ENCODE measurements at places on chromosomes 7 and 10. TPM values are rescaled to one million over a fixed set of nuclear protein-coding genes. Genes with fewer than 3 reads are reported as not detected.

DNA sequence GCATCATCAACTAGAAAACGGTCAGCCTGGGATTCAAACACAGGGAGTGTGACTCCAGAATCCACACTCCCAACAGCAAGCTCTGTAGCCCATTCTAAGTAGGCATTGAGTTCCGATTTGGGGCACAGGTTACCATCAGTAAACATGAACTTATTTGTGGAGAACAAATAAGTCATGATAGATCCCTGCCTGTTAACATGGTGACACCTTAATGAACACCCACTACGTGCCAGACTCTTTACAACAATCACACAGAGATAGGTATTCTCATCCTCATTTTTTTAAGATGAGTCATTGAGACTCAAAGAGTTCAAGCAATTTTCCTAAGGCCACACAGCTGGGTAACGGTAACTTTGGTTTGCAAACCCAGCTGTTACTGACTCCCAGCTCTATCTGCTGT lies 91.5 kb downstream of the LYZL2 start:
- H3K27ac ChIP-seq = no peak overlapping the region
- H3K27me3 ChIP-seq = no peaks in the 10 kb centered on the region
- H3K4me3 ChIP-seq = no peak overlapping the region
- no peaks in the 10 kb centered on the region for H3K4me1 ChIP-seq
- no peak for DNase-seq
- no peaks in the 10 kb centered on the region for H3K36me3 ChIP-seq

- DNase-seq = no peak
- H3K27ac ChIP-seq = no peak overlapping the region
- H3K36me3 ChIP-seq = no peaks in the 10 kb centered on the region
- H3K4me3 ChIP-seq = no peak overlapping the region
- H3K27me3 ChIP-seq = no peaks in the 10 kb centered on the region
- H3K4me1 ChIP-seq = no peaks in the 10 kb centered on the region
Measured at GRCh38 chr7:36943591-36944435, 219.5 kb upstream of the AOAH start.

DNA sequence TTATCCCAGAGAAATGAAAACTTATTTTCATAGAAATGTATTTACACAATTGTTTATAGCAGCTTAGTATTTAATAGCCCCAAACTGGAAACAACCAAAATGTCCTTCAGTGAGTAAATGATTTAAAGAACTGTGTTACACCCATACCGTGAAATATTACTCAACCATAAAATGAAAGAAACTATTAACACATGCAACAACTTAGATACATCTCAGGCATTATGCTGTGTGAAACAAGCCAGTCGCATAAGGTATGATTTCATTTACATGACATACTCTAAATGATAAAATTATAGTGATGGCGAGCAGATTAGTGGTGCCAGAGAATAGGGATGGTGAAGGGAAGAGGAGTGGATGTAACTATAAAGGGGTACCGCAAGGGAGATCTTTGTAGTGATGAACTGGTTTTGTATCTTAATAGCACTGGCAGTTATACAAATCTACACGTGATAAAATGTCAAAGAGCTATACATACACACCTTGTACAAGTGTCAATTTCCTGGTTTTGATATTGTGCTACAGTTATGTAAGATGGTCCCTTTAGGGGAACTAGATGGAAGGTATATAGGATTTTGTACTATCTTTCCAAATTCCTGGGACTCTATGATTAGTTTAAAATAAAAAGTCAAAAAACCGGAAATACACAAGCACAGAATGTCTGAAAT lies 40.5 kb downstream of the MACC1 start:
- H3K36me3 ChIP-seq = no peaks in the 10 kb centered on the region
- H3K27me3 ChIP-seq = no peaks in the 10 kb centered on the region
- no peaks in the 10 kb centered on the region for H3K4me1 ChIP-seq

- H3K4me1 ChIP-seq = no peaks in the 10 kb centered on the region
- no peak for DNase-seq
- H3K27me3 ChIP-seq = no peaks in the 10 kb centered on the region
Measured at GRCh38 chr7:119184124-119184788, 959.8 kb downstream of the ANKRD7 start.

DNA sequence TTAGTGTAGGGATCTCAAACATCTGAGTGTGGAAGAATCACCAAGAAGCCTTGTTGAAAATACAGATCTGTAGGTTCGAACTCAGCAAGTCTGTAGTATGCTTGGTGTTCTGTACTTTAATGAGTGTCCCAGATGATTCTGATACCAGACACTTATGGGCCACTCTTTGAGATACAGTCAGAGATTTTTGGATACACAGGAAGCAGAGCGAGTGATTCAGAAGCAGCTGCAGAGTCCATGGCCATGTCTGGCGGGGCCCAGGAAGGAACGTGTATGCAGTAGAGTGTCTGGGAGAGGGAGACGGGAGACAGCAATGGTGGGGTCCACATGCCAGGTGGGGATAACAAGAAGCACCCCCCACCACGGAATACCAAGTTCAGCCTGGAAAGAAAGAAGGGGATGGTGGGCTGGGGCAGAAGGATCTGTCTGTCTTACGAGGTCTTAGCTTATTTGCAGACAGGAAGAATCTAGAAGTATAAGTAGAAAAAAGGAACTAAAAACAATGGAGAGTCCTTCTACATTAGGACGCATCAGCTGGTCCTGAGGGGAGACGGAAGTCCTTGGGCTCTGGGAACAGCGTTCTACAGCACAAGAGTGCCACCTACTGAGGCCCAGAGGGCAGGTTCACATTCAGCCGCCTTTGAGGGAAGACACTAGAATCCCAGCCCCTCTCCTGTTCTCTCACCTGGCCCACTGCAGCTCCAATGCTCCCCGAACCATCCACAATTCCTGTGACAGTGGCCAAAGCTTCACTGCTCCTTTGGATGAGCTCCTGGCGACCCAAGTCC lies 55.4 kb downstream of the SLC37A3 start:
- no peaks in the 10 kb centered on the region for H3K27me3 ChIP-seq
- H3K36me3 ChIP-seq = no peaks in the 10 kb centered on the region
- DNase-seq = no peak
- no peak overlapping the region for H3K4me3 ChIP-seq

GRCh38 chr7:70566671-70567070 lies 565.3 kb upstream of the GALNT17 start:
- H3K27ac ChIP-seq = no peak overlapping the region
- H3K4me3 ChIP-seq = no peak overlapping the region
- no peaks in the 10 kb centered on the region for H3K36me3 ChIP-seq
- H3K4me1 ChIP-seq = no peaks in the 10 kb centered on the region
- no peaks in the 10 kb centered on the region for H3K27me3 ChIP-seq
- DNase-seq = no peak

GRCh38 chr10:131645756-131646155 lies 255.1 kb upstream of the PPP2R2D start:
- H3K36me3 ChIP-seq = no peaks in the 10 kb centered on the region
- DNase-seq = no peak
- H3K27me3 ChIP-seq = no peaks in the 10 kb centered on the region
- H3K4me3 ChIP-seq = no peak overlapping the region
- no peaks in the 10 kb centered on the region for H3K4me1 ChIP-seq

DNA sequence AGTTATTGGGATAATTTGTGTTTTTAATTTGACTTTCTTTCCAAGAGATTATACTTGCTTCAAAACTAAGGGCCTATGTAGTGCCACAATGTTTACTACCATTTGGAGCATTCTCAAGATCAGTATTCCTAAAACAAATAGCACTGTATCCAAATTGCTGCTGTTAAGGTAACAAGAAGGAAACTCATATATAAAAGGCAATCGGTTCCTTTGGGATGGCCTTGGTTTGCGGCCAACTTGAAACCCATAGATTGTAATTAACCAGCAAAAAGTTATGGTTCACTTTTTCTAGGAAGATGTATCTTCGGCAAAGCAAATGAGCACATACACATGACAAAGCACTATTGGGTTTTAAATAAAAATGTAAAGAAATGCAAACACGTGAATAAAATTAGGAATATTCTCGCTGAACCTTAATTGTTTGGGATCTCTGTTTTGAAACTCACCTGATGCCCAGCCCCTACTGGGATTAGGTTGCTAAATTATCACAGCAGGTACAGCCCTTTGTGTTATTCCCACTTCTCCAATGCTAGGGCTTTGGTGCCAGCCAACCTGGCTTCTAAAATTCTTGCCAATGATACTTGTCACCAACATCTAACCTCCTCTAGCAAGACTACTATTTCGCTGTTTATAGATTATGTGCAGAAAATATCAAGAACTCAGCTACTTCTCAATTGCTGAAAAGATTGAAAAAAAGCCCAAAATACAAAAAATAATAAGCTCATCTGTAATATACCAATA lies 16.0 kb downstream of the CDNF start:
- H3K4me1 ChIP-seq = no peaks in the 10 kb centered on the region
- no peak overlapping the region for H3K4me3 ChIP-seq
- no peaks in the 10 kb centered on the region for H3K27me3 ChIP-seq
- no peaks in the 10 kb centered on the region for H3K36me3 ChIP-seq
- DNase-seq = no peak

- no peaks in the 10 kb centered on the region for H3K27me3 ChIP-seq
- no peaks in the 10 kb centered on the region for H3K4me1 ChIP-seq
- H3K27ac ChIP-seq = no peak overlapping the region
- DNase-seq = no peak
- H3K4me3 ChIP-seq = no peak overlapping the region
- no peaks in the 10 kb centered on the region for H3K36me3 ChIP-seq
Measured at GRCh38 chr10:24000271-24000813, 208.6 kb upstream of the KIAA1217 start.

GRCh38 chr10:93313798-93314197 lies 168.3 kb downstream of the MYOF start:
- no peak for DNase-seq
- peaks cover 43% of the 10 kb centered on the region for H3K36me3 ChIP-seq
- H3K4me3 ChIP-seq = no peak overlapping the region
- H3K4me1 ChIP-seq = no peaks in the 10 kb centered on the region
- H3K27ac ChIP-seq = no peak overlapping the region

- peaks cover 50% of the 10 kb centered on the region for H3K4me1 ChIP-seq
- no peaks in the 10 kb centered on the region for H3K27me3 ChIP-seq
- no peak overlapping the region for H3K4me3 ChIP-seq
- H3K36me3 ChIP-seq = no peaks in the 10 kb centered on the region
Measured at GRCh38 chr10:72069751-72070526, 18.4 kb downstream of the SPOCK2 start.

DNA sequence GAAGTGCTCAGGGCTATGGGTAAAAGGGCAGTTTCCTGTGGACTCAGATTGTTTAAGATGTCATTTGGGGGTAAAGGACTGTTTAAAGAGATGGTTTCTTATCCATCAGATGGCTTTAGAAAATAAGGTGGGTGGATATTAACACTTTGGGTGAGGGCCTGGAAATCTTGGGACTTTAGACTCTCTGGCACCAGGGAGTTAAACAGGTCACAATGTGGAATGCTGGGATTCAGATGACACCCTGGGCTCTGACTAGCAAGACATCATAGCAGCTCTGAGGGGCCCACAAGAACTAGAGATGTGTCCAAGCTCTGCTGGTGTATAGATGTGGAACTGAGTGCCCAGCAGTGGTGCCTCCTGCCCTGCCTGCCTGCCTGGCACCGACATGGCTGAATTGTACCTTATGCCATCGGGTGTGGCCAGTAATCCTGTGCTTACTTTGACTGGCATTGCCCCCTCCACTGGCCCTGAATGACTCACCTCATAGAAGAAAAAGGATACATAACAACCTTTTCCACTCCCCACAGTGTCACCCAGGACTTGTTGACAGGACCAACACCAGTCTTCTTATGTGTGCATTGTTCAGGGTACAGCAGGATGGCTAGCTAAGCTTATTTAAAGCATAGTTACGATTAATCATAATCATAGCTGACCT lies 100.0 kb upstream of the PRR15 start:
- DNase-seq = no peak
- H3K27ac ChIP-seq = no peak overlapping the region
- no peaks in the 10 kb centered on the region for H3K4me1 ChIP-seq
- H3K27me3 ChIP-seq = peaks cover 35% of the 10 kb centered on the region

DNA sequence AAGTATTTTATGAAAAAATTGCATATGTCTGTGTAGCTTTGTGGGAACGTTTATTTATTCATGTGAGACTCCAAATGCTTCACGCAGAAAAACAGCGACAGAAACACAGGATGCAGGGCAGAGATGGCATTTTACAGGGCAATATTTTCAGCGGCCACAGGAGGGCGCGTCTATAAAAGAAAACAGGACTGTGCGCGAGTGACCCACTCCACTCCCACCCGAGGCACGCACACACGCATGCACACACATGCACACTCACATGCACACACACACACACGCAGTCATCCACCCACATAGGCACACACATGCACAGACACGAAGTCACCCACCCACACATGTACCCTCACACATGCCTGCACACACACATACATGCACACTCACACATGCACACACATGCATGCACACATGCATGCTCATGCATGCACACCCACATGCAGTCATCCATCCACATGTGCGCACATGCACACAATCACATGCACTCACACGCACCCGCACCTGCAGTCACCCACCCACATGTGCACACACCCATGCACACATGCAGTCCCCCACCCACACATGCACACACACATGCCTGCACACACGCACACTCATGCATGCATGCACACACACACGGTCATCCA lies 96.3 kb downstream of the DNAJB6 start:
- no peak overlapping the region for H3K27ac ChIP-seq
- no peaks in the 10 kb centered on the region for H3K27me3 ChIP-seq
- peak; percentile 28 for DNase-seq
- peak overlapping the region; percentile 49 for H3K4me3 ChIP-seq
- peaks cover 4% of the 10 kb centered on the region for H3K4me1 ChIP-seq

The TRPV6 gene
- total RNA-seq = not detected

The SORCS3 gene
- not detected for total RNA-seq

The MPP7 gene
- 0.49 TPM for total RNA-seq

The EPHB6 gene
- total RNA-seq = 0.54 TPM

The OR2A7 gene
- total RNA-seq = 0.82 TPM

The ALKBH4 gene
- total RNA-seq = 19.0 TPM

The MMD2 gene
- not detected for total RNA-seq
